ENCODE measurements at places on chromosomes 12 and 14.

- no peak for DNase-seq
Observed at GRCh38 chr12:72535212-72535990, 263.2 kb downstream of the TRHDE start.

- DNase-seq, result peak; percentile 44
Observed at GRCh38 chr12:1796515-1797010, 23.8 kb upstream of the LRTM2 start.

- no peak for DNase-seq
Observed at GRCh38 chr12:51972849-51973273, 21.4 kb downstream of the ACVR1B start.

DNA sequence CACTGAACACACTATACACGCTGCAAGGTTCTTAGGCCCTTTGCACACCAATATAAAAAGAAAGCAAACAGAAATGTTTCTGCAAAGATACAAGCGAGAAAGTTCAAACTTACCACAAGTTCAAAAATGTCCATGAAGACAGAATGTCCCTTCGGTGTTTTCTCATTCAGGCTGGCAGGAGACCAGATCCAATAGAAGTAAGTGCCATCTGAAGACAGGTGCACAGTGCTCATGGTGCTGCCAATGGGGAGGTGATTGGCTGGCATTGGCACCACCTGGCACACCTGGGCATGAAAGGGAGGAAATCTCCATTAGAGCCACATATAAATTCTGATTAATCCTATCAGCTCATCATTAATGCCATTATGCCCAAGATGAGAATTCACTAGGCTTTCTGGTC is 76.3 kb downstream of the HECTD4 start:
- DNase-seq, result no peak

- DNase-seq, result no peak
Observed at GRCh38 chr12:109893261-109893995, 6.6 kb upstream of the TCHP start.

- no peak for DNase-seq
Observed at GRCh38 chr12:98308141-98308540, 207.2 kb upstream of the TMPO start.

DNA sequence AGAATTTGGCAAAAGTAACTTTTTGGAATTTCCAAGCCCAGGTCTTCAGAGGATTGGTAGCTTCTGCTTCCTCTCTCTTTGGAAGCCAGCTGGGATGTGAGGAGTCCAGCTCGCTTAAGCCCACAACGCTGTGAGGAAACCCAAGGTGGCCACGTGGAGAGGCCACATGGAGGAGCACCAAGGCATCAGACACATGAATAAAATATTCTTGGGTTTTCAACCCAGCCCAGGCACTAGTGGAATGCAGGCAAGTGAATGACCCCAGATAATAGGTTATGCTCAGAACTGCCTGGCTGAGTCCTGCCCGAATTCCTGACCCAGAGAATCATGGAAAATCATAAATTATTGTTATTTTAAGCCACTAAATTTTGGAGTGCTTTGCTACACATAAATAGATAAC is 119.7 kb upstream of the PARP11 start:
- DNase-seq, result no peak

DNA sequence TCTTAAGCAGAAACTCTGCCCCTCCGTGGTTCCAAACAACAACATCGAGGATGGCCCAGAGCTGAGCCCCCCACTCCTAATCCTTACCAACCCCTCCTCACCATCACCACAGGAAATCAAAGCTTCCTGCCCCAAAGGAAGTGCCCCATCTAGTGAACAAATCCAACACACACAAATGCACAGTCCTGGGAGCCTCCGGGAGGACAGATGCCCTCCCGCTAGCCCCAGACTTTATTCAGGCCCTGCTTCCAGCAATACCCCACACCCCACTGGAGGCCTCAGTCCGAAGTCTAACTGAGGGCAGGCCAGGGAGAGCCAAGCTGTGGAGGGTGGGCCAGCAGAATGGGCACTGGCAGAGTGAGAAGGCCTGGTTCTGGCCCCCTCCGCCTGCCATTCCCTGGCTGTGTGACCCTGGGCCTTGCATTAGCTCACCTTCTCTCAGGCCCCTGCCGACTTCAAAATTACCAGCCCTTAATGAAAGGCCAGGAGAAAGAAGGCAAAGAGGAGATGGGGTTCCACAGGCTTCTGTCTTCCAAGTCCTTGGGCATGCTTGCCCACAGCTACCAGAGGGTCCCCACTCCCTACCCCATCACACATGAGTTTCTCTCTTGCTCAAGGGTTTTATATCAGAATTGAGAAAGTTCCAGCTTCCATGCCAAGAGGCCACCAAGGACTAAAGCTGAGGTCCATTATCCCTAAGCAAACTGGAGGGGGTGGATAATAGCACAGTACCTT is 2.3 kb downstream of the HDAC7 start:
- no peak for DNase-seq

GRCh38 chr14:99155173-99156089 is 116.6 kb downstream of the BCL11B start:
- no peak for DNase-seq

- DNase-seq, result peak; percentile 99
Observed at GRCh38 chr12:15789220-15790171, at the start of gene EPS8. Gene EPS8, minus strand, starts transcription at chr12:15789388. Its CDS starts 106,437 bp downstream, at chr12:15682951.

GRCh38 chr14:53055003-53055402 is 98.1 kb downstream of the DDHD1 start:
- peak; percentile 39 for DNase-seq

- no peak for DNase-seq
Observed at GRCh38 chr14:68308726-68309520, 483.9 kb downstream of the ZFP36L1 start.

DNA sequence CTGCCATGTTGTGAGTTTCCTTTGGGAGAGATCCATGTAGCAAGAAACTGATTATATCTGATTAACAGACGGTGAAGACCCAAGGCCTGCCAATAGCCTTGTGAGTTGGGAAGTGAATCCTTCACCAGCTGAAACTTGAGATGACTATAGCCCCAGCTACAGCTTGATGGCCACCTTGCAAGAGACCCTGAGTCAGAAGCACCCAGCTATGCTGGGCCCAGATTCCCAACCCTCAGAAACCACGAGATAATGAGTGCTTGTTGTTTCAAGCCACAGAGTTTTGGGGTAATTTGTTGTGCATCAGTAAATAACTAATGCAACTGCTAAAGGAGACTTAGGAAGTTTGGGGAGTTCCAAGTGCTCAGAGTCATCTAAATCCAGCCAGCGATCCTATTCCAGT is 80.3 kb downstream of the AVPR1A start:
- no peak for DNase-seq

- no peak for DNase-seq
Observed at GRCh38 chr12:114440270-114441038, 34.5 kb upstream of the TBX5 start.

GRCh38 chr12:24881227-24881626 is 67.7 kb downstream of the BCAT1 start:
- no peak for DNase-seq

Data from HT-29 (cell line).